ENCODE measurements at places on chromosomes 7 and 10.
A peak's percentile ranks its signal among the peaks of the same experiment; 100 is the strongest.

DNA sequence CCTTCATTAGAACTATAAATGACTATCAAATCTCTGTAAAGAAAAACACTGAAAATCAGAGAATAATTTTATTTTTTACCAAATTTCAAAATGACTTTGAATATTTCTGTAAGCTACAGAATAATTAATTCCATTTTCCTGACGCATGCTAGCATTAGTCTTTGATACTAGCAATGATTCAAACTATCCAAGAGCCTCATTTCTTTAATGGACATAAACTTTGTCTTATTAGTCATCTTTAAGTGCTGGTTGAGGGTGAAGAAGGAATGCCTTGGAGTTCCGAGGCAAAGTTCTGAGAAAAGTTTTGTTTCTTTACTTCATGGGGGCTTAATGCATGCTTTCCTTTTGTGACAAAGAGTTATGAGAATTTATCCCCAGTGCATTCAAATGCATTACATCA lies 137.3 kb downstream of the AGMO start:
- no peak for DNase-seq

DNA sequence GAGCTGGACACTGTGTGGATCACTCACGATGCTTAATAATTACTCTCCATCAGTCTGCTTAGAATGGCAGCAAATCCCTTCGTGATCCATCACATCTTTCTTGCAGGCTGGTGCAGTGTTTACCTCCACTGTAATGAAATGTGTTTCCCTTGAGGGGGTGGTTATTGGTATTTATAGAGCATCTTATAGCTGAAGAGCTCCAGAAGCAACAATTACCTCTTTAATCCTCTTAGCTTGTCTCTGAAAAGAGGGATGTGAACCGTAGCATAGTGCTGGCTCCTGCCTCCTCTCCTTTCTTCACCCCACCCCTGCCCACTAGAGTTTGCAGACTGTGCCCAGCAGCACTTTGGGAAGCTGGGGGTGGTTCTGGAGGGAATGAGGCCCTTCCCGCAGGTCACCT lies 132.6 kb downstream of the CAMK1D start:
- DNase-seq = no peak

DNA sequence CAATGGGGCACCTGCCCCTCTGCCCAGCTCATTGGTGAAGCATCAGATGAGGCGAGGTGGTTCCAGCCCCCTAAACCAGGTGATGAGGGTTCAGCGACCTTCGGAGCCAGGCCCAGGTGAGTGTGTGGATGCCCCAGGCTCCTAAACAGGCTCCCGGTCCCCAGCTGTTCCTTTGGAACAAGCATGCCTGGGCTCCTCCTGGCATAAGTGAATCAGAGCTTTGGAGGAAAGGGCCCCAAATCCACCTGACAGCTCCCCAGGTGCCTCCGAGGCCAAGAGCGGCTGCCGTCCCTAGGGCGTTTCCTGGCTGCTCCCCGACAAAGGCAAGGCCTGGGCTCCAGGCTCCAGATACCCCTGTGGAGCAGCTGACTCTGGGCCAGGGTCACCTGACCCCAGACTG lies 61.3 kb downstream of the YKT6 start:
- DNase-seq = no peak

DNA sequence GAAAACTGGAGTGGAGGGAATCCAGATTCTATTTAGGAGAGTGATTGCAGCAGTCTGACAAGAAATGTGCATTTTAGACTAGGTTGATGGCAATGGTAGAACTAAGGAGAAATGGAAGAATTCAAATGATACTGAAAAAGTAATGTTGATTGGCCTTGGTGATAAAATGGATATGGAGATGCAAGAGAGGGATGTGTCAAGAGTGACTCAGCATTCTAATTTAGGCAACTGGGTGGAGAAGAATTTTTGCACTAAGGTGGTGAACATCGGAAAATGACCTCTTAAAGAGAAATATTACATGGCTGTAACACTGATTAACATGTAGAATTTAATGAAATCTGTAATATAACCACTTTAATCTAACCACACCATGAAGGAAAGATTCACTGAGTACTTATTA lies 806.5 kb downstream of the PHTF2 start:
- no peak for DNase-seq

GRCh38 chr7:81645435-81645834 lies 124.4 kb downstream of the HGF start:
- DNase-seq = peak; percentile 13

- no peak for DNase-seq
Measured at GRCh38 chr7:94654783-94655125, 1.2 kb downstream of the SGCE start.

DNA sequence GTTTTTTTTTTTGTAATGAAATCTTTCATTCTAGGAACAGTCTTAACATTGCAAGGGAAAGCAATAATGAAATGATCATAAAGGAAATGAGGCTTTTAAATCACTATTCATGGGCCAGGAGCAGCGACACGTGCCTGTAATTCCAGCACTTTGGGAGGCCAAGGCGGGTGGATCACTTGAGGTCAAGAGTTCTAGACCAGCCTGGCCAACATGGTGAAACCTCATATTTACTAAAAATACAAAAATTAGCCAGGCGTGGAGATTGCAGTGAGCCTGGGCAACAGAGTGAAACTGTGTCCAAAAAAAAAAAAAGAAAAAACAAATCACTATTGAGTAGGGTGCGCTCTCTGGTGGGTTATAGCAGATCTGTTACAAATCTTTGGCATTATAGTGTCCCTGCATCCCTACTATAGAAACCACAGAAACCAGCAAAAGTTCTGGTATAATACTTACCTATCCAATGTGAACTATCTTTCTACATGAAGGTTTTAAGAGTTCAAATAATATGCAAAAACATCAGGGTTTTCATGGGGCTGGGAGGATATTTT lies 72.1 kb downstream of the GLI3 start:
- no peak for DNase-seq

- DNase-seq = no peak
Measured at GRCh38 chr7:44793919-44794318, 2.6 kb upstream of the PPIA start.

DNA sequence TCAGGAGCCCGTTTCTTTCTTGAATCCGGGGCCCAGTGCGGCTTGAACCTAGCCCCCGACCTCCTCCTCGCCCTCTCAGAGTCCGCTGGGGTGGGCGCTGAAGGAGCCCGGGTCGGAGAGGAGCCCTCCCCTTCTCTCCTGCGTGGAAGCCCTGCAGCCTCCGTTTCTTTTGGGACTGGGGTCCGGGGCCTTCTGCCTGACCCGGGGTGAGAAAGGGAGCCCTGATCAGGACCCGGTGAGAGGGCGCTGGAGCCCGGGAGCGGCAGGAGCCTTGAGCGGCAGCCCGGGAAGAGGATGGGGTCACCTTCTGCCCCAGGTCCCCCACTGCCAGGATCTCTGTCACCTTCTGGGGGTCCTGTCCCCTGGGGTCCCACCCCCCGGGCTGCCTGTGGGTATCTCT lies 162.3 kb downstream of the ZNF33B start:
- no peak for DNase-seq

GRCh38 chr10:124946945-124947344 lies 5.0 kb downstream of the ZRANB1 start:
- DNase-seq = no peak

DNA sequence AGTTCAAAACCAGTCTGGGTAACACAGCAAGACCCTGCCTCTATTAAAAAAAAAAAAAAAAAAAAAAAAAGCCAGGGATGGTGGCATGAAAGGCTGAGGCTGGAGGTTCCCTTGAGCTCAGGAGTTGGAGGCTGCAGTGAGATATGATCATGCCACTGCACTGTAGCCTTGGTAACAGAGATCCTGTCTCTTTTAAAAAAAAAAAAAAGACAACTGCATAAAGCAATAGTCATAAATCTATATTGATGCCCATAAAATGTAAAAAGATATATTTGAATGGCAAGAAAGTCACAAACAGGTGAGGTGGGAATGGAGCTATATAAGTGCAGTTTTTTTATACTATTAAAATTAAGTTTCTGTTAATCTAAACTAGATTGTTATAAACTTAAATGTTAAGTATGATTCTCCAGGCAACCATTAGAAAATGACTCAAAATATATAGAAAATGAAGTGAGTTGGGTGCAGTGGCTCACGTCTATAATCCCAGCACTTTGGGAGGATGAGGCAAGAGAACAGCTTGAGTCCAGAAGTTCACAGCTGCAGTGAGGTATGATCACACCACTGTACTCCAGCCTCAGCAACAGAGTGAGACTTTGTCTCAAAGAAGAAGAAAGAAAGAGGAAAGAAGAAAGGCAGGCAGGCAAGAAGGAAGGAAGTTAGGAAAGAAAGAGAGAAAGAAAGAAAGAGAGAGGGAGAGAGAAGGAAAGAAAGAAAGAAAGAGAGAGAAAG lies 13.4 kb upstream of the HNRNPH3 start:
- DNase-seq = no peak

GRCh38 chr7:49778731-49779270 lies 5.4 kb downstream of the VWC2 start:
- peak; percentile 14 for DNase-seq

GRCh38 chr7:81839708-81840369 lies 70.0 kb upstream of the HGF start:
- no peak for DNase-seq

DNA sequence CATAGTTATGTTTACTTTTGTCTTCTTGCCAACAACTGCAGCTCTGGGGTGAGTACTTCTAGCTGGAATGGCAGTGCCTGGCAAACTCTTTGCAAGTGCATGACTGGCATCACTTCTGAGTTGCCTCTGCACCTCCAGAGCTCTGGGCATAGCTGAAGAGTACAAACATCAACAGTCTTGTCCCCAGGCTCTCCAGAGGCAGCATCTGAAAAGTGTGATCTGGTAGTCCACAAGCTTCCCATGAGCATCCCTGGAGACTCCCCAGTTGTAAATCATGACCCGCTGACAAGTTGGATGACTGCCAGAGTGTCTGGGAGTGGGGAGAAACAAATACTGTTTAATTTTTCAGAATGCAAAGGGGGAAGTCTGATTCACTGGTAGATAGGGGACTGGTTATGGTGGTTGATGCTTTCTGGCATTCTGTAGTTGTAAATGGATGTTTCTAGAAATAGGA lies 138.9 kb upstream of the CDK13 start:
- peak; percentile 9 for DNase-seq

- DNase-seq = no peak
Measured at GRCh38 chr10:5033061-5033778, 29.6 kb upstream of the AKR1C2 start.

- no peak for DNase-seq
Measured at GRCh38 chr10:104170610-104171254, 48.8 kb downstream of the SFR1 start.

- DNase-seq = no peak
Measured at GRCh38 chr7:83640240-83640639, 8.7 kb downstream of the SEMA3E start.

DNA sequence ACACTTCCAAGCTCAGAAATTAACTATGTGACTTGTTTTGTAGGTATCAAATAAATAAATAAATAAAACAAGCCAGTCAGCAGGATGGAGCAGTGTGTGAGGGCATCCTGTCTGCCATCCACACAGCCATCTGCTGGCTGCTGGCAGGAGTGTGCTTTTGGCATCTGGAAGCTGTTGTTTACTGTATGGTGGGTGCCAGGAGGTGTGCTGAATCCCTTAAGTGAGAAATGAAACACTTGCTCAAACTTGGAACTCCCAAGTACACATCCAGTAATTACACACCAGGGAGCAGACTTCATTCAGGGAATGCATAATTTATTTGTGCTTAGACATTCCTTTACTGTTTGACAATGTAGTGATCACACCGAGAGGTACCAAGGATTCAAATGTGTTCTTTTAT lies 16.9 kb upstream of the TAX1BP1 start:
- no peak for DNase-seq

GRCh38 chr10:54758791-54759190 lies 42.2 kb downstream of the PCDH15 start:
- DNase-seq = no peak

DNA sequence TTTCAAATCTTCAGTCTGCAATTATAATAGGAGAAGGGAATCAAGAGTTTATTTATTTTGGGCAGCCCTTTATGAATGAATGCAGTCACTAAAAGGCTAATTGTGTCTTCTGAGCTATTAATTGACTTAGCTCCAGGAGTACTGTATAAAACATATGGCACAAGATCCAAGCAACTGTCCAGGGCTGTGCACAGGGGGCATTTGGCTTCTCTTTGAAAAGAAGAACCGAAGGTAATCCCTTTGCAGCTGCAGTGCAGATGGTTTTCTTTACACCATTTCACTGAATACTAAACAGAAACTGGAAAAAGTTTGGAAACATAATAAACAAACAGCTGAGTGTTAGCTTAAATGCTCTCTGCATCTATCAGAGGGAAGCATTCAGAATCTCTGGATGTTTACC lies 282.6 kb upstream of the LRRN3 start:
- DNase-seq = peak; percentile 21

DNA sequence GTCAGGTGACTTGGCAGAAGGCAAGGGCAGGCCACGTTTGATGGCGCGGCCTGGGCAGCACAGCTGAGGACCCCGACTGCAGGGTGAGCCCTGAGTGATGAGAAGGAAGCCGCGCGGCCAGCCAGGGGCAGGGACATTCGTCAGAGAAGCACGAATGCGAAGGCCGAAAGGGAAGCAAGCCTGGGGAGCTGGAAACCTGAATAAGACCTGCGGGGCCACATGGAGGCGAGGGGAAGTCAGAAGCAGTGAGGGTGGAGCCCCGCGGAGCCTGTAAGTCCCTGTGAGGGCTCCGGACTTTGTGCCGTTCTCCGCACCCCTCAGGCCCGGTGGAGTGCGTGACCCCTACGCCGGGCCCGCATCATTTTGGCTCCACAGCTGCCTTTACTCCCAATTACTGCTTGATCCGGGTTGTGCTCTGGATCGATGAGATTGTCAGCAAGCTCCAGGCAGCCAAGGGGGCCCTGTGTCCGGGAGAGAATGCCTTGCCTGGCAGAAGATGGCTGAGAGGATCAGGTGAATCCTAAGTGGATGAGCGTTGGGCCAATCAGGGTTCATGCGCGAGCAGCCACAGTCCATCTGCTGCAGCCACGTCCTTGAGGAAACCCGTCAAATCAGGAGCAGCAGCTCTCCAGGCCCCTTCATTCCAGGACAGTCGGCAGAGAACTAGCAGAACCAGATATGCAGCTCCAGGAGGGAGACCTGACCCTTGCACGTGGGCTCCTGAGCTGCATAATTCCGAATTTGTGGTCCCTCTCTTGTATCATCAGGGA lies 293.3 kb upstream of the SHH start:
- DNase-seq = no peak

All from spinal cord (tissue), 10 donors.